GM23248 (cell line): ENCODE measurements at places on chromosomes 13 and 19. TPM values are rescaled to one million over a fixed set of nuclear protein-coding genes. Genes with fewer than 3 reads are reported as not detected.

GRCh38 chr19:14090509-14091080 is at the start of gene SAMD1:
SAMD1 (minus strand) TSS chr19:14090751.
- DNase-seq, result peak; percentile 93

ARHGEF18 gene
- polyA plus RNA-seq, result 9.5 and 10.6 TPM in 2 replicates

DNA sequence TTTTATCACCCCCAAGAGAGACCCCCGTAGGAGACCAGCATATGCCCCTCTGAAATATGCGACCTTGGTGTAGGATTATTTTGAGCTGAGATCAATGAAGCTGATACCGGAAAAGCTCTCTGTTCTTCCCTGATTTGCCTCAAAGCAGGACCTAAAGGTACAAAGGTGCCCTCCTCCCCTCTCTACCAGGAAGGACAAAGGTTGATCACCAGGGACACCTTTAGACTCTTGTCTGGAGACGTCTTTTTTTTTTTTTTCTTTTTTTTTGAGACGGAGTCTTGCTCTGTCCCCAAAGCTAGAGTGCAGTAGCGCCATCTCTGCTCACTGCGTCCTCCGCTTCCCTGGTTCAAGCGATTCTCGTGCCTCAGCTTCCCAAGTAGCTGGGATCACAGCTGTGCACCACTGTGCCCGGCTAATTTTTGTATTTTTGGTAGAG is 792 bp upstream of the PEX11G start:
- no peak for DNase-seq

- no peak for DNase-seq
Measured at GRCh38 chr19:35637165-35637564, 4.4 kb upstream of the ETV2 start.

DNA sequence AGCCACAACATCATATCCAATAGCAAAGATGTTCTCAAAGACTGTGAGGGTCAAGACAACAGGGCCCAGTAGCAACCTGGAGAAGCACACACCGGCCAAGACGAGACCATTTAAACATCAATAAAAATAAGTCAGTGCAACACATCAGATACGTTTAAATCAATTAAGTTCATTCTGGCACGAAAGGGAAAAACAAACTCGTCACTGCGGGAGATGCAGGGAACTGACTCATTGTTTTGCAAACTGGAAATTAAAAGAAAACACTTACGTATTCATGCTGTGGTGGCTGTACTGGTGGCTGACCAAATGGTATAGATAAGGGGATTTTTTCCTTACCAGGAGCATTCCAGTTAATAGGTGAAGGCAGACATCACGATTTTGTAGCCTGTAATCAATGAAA is 26.3 kb upstream of the SLC15A1 start:
- DNase-seq, result no peak

- no peak for DNase-seq
Measured at GRCh38 chr19:31296741-31297390, 52.4 kb downstream of the TSHZ3 start.

ZNF98 gene
- not detected in 2 replicates for polyA plus RNA-seq

GRCh38 chr13:107969546-107969945 is 245.8 kb downstream of the LIG4 start:
- DNase-seq, result no peak

DNA sequence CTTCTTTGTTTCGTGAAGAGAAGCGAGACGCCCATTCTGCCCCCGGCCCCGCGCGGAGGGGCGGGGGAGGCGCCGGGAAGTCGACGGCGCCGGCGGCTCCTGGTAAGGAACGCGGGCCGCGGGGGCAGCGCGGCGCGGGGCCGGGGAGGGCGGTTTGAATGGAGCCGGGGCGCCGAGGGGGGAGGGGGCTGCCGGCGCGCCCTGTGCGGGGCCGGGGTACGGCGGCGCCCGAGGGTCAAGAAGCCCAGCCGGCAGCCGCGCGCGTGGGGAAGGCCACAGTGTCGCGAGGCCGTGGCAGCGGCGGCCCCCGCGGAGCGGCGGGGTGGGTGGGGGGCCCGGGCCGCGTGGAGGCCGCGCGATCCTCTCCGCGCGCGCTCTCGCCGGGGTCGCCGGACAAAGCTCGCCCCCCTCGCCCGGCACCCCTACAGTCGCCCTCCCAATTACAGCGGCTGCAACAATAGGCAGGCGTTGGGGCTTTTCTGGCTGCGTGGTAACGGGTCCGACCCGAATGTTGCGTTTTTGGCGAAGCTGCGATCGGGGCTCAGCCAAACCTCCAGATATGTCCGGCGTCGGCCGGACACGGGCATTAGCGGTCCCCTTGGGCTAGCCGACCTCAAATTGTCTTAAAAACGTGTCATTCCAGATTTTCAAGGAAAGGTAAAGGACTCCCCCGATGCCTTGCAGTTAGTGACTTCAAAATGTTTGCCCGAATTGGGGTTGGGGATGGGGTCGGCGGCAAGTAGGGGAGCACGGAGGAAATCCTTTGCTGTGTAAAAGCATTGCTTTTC is 437 bp downstream of the SMARCA4 start:
- DNase-seq, result peak; percentile 71

- DNase-seq, result no peak
Measured at GRCh38 chr19:19110410-19111135, 27.7 kb downstream of the TMEM161A start.

GRCh38 chr13:109154966-109155761 is 525.8 kb downstream of the MYO16 start:
- DNase-seq, result peak; percentile 54

DNA sequence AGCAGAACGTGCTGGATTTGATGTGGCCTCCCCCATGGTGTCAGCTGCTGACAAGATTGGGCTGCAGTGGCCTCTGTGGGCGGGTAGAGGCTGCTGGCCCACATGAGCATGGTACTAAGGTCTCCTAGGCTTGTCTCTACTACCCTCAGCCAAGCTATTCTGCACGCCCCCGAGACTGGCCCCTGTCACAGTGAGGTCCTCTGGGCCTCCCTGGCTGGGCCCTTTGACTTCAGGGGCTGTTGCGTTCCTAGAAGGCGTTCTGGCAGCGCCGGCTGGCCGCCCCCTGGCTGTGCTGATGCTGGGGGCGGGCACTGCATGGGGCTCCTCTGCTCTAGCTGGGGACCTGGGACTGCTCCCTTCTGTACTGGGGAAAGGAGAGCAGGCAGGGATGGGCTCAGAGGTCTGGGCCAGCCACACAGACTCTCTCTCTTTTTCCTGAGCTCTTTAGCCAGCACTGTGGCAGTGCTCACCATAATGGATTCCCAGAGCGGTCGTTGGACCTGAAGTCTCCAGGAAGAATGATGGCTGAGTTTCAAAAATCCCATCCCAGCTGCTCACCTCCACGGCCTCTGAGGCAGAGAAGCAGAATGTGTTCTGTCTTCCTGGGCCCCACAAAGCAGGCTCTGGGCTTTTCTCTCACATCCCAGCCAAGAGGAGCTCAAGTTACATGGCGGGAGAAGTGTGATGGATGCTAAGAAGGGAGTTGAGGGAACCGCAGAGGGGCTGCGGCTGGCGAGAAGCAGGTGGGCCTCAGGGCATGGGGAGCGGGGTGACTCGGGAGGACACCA is 32.3 kb downstream of the TSSK6 start:
- DNase-seq, result no peak

C19orf33 gene
- polyA plus RNA-seq, result not detected in 2 replicates

DNA sequence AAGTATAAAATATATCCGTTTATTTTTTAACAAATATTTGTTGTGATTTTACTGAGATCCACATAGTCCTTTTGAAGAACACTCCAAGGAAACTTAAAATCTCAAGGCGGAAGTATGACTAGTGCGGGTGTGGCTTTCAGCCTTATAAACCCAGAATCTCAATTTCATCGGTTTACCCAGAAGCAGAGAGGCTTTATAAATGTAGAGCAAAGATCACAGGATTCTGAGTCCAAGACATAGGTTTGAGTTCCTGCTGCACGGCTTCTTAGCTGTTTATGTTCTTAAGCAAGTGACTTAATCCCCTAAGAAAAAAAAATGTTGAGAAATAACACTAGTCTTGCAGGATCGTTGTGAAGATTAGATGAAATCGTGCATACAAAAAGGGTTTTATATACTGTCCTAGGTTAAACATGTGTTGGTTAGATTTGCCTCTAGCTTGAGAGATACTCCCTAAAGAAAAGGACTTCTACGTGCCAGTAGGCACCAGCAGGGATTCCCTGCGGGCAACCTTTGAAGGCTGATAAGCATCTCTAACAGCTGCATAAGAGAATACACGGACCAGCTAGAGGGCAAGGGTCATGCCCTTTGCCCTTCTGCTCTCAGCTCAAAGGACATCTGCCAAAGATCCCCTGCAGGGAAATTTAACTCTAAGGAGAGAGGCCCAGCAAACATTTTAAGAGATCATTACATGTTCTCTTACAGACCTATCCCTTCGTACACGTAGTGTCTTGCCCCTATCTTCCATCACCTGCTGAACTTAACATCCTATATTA is 130.4 kb upstream of the MIR17HG start:
- no peak for DNase-seq

PIP5K1C gene
- polyA plus RNA-seq, result 31.2 and 33.5 TPM in 2 replicates

DNA sequence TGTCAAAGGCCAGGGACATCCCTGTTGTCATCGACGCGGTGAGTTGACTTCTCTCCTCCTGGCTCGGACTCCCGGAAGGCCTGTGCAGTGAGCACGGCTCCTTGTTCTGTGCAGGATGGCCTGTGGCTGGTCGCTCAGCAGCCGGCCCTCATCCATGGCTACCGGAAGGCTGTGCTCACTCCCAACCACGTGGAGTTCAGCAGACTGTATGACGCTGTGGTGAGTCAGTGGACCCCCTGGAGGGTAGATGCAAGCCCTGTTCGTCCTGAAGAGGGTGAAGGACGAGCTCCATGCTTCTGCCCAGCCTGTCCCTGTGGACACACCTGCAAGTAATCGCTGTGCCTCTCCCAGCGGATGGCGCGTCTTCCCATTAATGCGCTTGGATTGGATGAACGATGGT is 19.2 kb downstream of the NAXD start:
- peak; percentile 48 for DNase-seq

- DNase-seq, result no peak
Measured at GRCh38 chr19:54461613-54462012, 2.0 kb downstream of the LENG9 start.

HIF3A gene
- 0.20 and 0.27 TPM in 2 replicates for polyA plus RNA-seq

PTH2 gene
- not detected in 2 replicates for polyA plus RNA-seq

ELANE gene
- 0.20 and 0.34 TPM in 2 replicates for polyA plus RNA-seq

GRCh38 chr13:99421758-99422585 is 79.3 kb upstream of the TM9SF2 start:
- DNase-seq, result no peak

ZNF837 gene
- 1.4 and 2.2 TPM in 2 replicates for polyA plus RNA-seq
